ENCODE measurements at places on chromosomes 1 and 21.

DNA sequence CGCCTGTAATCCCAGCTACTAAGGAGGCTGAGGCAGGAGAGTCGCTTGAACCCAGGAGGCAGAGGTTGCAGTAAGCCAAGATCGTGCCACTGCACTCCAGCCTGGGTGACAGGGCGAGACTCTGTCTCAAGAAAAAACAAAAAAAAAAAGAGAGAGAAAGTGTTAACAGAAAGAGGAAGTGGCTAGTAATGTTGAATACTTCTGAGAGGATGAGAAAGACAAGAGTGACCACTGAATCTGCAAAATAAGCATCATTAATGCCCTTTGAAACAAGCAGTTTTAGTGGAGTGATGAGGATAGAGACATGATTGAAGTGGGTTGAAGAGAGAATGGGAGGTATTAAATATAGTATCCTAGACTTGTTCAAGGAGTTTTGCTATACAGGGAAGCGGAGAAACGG is 11.7 kb downstream of the MPZ start:
- DNase-seq = no peak

DNA sequence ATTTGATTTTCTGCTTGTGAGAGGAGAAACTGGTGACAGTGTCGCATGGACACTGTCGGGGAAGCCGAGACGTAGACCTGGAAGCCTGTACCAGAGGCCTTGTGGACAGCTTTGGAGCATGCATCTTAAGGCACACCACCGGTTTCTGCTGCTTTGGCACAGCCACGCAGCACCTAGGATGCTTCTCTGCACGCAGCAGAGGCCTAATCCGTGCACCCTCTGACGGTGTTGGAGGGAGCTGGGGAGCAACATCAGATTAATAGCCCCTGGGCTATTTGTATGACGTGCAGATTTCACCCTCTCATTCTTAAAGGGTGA is 30.3 kb downstream of the TEX35 start:
- DNase-seq = no peak

GRCh38 chr1:153763365-153764225 is 11.6 kb upstream of the SLC27A3 start:
- DNase-seq = no peak

GRCh38 chr1:81032374-81032773 is 768.4 kb upstream of the ADGRL2 start:
- DNase-seq = no peak

DNA sequence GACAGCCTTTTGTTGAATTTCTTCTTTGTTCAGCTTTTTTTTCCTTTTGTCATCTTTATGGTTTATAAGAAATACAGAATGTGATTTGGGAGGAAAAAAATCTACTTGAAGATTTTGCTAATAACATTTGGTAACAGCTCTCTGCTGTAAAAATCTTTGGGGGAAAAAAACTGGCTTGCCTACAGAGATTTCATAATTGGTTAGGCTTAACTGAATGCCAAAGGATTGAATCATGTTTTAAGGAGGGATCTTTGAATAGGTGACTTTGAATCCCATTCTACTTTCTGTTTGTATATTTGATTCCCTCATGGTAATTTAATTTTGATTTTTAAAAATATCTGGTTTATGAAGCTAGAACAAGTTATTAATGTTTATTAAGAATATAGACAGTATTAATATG is 3.2 kb downstream of the BTF3L4 start:
- DNase-seq = no peak

DNA sequence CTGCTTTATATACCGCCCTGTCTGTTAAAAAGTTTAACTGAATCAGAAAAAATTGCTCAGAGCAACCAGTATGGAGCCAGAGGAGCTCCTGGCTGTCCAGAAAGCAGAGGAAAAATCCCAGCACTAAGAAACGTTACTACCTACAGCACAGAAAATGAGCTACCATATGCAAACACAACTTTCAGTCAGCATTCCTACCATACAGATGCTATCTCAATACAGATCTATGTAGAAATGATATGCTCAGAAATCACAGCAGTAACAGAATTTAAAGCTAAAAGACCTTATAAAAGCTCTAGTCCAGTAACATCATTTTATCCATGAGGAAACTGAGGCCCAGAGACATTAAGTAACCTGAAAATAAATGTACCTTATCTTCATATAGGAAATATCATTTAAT is 38.7 kb downstream of the PCNX2 start:
- DNase-seq = no peak

DNA sequence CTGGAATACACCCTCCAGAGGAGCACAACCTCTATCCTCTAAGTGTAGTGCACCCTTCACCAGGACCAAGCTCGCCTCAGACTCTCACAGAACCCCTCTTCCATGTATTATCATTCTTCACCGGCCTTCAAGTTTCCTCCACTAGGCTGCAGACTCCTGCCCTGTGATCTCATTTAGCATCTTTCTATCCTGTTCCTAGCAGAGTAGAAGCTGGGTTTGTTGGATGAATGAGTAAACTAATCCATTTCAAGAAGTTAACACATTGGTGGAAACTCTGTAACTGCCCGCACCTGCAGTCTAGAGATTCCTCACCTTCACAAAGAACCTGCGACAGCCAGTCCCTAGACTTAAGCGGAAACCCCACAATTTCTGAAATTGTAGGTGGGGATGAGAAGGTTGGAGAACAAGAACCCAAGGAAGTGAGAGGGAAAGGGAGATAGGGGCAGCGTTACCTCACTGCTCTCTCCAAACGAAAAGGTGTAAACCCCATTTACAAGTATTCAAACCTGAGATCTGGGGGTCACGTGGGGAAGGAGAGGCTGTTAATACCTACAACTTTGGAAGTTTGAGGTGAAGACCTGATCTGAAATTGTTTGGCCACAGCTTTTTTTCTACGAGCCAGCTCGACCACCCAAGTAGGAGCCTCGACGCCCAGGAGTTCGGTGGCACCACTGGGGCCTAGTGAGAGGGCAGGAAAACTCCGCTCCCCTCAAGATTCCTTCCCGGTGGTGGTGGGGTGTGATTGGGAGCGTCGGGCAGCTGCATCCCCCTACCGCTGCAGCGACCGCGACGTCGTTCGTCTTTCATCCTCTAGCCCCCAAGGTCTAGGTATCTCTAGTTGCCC is 1.2 kb downstream of the PTPN14 start:
- DNase-seq = no peak

DNA sequence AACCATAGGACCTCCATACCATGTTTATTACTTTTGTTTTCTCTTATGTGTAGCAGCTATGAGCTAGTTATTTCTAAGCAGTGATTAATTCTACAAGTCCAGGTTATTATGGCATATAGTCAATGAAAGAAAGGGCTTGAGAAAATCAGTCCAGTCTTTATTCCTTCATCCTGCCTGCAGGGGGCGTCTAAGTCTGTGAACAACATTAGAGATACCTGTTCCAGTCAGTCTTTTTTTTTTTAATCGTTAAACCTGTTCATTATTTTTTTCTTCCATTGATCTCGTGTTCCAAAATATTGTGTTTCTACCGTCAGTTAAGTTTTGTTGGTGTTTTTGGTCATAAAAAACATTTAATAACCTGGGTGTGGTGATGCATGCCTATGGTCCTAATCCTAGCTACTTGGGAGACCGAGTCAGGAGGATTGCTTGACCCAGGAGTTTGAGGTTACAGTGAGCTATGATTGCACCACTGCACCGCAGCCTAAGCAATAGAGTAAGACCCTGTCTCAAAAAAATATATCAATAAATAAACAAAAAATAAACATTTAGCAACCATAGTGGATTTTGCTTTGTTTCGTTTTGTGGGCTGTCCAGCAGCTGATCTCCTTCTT is 29.4 kb upstream of the CD2 start:
- peak; percentile 62 for DNase-seq

DNA sequence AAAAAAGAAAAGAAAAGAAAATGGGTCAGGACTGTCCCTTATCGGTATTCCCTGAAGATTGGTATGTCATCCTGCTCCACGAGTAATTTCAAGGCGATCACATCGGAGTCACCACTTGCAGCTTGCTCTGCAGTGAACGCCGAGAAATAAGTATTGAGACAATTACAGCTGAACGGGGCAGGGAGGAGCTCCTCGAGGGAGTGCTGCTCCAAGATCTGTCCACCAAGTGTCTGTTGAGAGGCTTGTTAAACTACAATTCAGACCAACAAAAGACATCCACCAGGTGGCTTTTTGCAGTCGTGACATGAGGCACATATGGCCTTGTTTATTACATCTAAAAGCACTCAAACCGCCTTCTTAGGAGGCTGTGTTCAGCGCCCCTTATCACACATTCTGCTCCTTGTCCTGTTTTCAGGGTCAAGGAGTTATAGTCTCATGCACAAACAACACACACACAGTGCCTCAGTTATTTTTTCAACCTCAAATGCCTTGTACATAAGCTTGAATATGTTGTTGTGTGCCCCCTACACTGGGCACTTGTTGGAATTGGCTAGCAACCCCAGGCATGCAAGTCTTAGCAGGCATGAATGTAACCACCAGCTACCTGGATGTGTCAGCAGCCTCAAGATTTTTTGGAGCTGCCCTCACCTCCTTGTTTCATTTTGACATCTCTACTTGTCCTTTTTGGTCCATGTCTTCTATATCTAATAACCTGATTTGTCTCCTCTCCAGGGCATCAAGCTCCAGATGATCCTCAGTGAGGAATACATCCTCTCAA is 13.0 kb upstream of the CD48 start:
- no peak for DNase-seq

DNA sequence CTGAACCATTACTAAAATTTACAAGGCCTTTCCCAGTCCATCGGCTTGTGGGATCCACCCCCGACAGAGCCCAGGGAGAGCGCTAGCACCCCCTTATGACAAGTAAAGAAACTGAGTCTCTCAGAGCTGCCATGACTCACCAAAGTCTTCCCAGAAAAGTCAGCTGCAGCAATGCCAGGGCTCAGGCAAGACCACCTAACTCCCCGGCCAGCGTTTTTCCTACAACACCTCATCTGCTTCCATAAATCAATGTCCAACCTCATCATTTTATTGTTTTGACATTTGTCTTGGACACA is 15.0 kb downstream of the DHCR24 start:
- no peak for DNase-seq

GRCh38 chr1:47875036-47875435 is 122.1 kb downstream of the TRABD2B start:
- DNase-seq = no peak

DNA sequence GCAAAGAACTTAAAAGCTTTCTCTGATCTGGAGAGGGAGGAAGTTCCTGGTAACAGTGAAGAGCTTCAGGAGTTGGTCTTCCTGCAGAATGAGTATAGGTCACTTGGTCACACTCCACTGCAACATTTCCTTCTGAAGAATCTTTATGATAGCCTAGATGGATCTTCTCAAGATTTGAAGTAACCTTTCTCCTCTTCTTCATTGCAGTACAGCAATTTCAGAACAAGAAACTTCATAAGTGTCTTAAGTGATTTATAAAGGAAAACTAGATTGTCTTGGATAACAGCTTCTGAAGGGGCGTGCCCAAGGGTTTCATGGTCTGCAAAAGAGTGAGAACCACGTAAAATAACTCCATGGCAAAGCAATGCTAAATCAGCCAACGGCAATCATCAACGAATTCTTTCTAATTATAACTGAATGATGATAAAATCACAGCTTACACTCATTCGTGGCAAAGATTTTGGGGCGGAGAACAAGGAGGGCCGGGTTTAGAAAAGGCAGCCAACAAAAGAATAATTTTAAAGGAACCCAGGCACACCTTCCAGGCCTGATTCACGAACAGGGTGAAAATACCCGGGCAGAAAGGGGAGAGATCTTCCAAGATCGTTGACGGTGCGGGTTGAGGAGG is 53.9 kb upstream of the ASPM start:
- DNase-seq = no peak

GRCh38 chr1:92551916-92552315 is 65.2 kb upstream of the GFI1 start:
- no peak for DNase-seq

DNA sequence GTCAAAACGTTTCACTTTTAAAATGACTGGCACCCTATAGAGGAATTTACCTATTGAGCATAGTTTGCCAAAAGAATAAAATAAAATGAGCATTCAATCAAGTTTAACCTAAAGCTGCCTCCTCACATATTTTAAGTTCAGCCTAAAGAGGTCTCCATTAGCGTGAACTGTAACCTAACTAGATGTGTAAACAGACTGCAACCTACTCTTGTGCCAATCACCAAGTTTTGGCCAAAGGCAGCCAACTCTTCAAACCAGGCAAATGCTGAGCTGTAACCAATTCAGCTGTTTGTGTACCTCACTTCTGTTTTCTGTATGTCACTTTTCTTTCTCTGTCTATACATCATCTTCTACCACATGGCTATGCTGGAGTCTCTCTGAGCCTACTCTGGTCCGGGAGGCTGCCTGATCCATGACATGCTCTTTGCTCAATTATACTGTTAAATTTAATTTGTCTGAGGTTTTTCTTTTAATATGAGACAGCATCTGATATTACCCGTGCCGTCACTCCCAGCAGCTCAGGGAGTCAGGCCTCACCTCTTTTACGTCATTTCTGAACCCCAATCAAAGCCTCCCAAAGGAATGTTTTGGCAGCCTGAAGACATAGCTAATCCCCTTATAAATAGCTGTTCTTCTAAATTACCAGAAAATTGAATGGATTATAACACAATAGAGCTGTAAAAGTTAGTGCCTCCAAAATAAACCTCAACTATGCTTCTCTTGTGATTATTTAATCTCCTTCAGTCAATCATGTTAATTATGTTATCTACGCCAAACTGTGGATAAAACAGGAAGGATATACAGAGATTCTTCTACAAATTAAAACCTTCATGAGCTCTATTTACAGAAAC is 81.0 kb upstream of the NR5A2 start:
- DNase-seq = no peak

- DNase-seq = no peak
Observed at GRCh38 chr1:24619376-24619775, 23.7 kb upstream of the SRRM1 start.

DNA sequence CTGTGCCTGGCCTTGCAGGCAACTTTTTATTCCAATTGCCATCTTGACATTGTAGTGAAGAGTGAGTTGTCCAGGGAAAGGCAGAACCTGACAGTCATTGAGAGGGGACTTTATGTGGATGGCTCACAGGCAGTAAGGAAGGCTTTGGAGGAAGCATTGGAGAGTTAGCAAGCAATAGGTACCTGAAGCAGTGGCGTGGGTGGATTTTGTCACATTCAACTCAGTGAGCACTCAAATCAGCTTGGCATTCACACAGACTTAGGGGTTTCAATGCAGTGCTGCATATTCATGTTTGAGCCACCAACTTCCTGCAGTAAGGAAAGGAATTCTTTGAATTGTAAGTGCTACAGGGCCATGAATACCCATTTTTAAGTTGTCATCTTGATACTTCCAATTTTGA is 69.0 kb downstream of the AK4 start:
- no peak for DNase-seq

GRCh38 chr1:42431514-42431913 is 24.3 kb downstream of the ZMYND12 start:
- no peak for DNase-seq

Measured in activated T-helper 1 cell treated with anti-CD3 and anti-CD28 coated beads, Interleukin-2, amount 50 U/mL, for 16 hours (primary cell).